Fibroblast of skin of abdomen (primary cell): ENCODE measurements at places on chromosomes 16 and 17.

GRCh38 chr16:85539084-85539483 is 74.0 kb upstream of the GSE1 start:
- DNase-seq, result no peak

GRCh38 chr16:52786091-52786490 is 239.1 kb upstream of the TOX3 start:
- DNase-seq, result no peak

GRCh38 chr16:49484451-49484849 is 110.8 kb downstream of the C16orf78 start:
- DNase-seq, result no peak

- DNase-seq, result peak; percentile 65
These were observed 6.7 kb downstream of the RHBDF1 start for GRCh38 chr16:65745-66144.

GRCh38 chr17:61981323-61981722 is 53.5 kb upstream of the INTS2 start:
- DNase-seq, result peak; percentile 21

GRCh38 chr17:4453812-4454591 is 20.3 kb downstream of the SPNS3 start:
- DNase-seq, result no peak

DNA sequence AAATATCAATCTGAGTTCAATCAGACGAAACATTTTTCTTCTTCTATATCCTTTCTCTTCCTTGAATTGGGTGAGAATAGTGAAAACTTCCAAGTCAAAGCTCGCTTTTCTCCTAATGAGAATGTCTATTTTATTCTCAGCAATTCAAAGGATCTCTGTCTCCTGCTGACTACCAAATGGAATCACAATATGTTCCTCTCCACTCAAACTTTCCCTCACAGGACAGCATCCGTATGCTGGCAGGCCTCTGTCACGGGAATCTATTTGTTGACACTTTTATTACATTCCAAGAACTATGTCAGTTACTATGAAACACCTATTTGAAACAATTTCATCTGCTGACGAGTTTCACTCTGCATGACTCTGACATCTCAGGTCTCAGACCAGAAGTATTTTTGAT is 1196.6 kb downstream of the CDH11 start:
- no peak for DNase-seq

DNA sequence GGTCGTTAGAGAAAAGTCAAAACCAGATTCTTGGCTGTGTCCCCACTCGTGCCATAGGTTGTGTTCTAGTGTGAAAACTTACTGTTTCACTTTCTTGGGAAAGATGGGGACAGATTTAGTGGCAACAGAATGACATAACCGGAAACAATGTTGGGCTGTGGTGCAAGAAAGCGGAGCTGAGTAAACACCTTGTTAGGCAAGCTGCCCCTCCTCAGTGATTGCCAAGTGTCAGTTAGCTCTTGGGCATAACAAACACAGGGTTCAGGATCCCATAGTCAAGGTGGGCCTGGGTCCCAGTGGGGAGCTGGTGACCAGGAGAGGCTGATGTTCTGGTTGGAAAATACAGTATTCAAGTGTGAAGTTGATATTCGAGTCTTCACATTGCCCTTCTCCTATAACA is 15.4 kb downstream of the UBN1 start:
- DNase-seq, result no peak

GRCh38 chr17:27496005-27496404 is 39.8 kb downstream of the KSR1 start:
- DNase-seq, result no peak

GRCh38 chr17:19299866-19300265 is 62.7 kb downstream of the B9D1 start:
- DNase-seq, result no peak

DNA sequence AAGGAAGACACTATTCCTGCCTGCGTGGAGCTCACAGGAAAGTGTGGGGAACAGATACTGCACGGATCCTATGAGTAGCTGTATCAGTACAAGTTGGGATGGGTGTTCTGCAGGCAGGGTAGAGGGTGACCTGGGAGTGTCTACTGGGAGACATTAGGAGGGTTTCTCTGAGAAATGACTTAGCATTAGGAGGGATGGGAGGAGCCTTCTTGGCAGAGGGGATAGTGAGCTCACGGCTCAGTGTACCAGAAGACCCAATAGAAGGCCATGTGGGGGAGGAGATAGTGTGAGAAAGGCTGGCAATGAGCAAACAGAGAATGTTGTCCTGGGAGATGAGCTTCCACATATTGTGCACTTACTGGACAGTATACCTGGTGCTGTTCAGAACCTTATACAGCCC is 109.1 kb downstream of the MSI2 start:
- no peak for DNase-seq

DNA sequence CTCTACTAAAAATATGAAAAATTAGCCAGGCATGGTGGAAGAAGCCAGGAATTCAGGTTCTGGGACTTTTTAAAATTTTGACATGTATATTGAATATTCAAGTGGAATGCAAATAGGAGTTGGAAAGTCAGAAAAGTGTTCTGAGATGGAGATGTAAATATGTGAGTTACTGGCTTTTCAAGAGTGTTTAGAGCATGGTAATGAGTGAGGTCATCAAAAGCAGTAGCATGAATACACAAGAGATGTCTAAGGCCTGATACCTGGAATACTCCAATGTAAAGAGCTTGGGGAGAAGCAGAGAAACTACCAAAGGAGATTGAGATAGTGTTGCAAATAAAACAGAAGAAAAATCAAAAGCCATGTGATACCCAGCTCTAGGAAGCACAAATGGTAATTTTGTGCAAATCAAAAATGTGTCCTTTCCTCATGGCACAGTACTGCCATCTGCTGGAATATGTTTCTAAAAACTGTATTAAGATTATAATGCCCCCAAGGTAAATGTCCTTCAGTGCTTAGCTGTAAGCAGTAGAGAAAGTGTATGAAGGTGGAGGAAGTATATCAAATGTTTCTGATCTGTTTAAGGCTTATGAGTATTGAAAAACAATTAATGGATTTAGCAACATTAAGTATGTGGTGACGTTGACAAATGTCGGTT is 908.4 kb downstream of the KCNJ18 start:
- DNase-seq, result no peak

DNA sequence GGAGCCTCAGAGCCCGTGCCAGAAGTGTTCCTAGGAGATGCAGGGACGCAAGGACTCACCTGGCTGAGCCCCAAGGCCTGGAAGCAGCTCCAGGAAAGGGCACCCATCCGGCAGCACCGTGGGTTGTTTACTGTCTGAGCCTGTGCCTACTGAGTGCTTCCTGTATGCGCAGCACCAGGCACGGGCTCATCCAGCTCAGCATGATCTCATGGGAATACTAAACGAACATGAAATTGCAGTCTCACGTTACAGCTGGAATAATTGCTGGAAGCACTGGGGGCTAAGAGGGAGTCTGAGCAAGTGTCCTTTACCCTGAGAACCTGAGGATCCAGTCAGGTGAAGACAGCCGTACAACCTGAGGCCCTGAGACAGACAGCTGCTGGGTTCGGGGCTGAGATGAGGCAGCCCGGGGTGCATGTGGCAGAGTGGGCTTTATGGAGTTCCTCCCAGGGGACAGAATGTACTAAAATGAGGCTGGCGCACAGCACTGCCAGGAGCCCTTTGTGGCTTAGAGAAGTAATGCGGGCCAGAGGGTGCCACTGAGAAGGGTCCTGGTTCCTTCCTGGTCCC is 5.4 kb downstream of the CTRL start:
- DNase-seq, result no peak

- DNase-seq, result no peak
These were observed 44.7 kb downstream of the SREBF1 start for GRCh38 chr17:17792037-17792550.

DNA sequence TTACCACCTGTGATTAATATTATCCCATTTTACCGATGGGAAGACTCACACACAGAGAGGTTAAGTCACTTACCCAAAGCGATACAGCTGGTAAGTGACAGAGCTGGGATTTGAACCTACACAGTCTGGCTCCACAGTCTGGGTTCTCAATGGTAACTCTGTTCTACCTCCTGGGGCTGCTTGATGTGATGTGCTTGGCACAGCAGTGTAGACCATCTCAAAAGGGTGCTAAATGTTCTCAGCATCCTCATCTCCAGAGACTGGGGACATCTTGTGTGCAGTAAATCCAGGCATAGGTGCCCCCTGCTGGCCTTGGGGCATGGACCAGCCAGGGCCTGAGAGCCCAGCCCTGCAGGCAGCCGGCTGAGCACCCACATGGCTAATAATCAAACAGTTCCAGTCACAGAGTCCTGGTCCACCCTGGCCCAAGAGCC is 15.4 kb upstream of the KATNB1 start:
- DNase-seq, result peak; percentile 33
